Activated CD4-positive, alpha-beta T cell treated with anti-CD3 and anti-CD28 coated beads, Interleukin-2, amount 10 ng/mL, durations not matched to agents 7 days and 5 days (primary cell): ENCODE measurements at places on chromosomes 3 and 15. TPM values are rescaled to one million over a fixed set of nuclear protein-coding genes. Genes with fewer than 3 reads are reported as not detected.

The DISP2 gene
- total RNA-seq: 1.4 TPM

The GRK7 gene
- not detected for total RNA-seq

The ASB14 gene
- total RNA-seq: not detected

The OPA1 gene
- total RNA-seq: 62.7 TPM

DNA sequence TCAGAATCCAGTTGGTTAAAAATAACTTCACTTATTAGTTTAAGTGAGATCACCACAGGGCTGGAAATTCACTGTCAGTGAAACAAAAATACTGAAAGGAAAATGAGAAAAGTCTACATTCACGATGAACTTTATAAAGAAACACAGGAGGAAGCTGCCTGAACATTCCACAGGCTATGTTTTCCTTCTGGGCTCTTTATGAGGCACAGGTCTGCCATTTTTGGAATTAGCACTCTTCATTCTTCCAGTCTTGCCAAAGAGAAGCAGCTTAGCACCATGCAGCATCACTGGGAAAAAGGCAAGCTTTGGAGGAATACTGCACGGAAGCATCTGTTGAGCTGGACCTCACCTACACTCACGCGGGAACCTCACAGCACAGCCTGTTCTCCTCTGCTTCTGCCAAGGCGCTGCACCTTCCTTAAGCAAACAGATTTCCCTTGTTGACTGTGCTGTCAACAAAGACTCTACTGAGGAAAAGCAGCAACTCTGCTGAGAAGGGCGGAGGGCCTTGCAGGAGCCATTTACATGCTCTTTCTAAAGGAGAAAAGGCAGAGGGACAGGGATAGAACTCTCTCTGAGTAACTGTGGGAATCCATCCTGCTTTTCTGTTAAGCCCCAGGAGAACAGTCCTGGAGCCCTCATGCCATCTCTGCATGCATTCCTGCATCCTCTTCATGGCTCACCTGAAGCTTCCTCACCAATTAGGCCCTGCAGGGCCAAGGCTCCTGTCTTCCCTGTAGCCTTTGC lies 15.7 kb downstream of the SUSD5 start:
- H3K4me3 ChIP-seq: no peak overlapping the region
- no peak overlapping the region for H3K27ac ChIP-seq
- no peaks in the 10 kb centered on the region for H3K36me3 ChIP-seq
- no peaks in the 10 kb centered on the region for H3K4me1 ChIP-seq

- DNase-seq: no peak
- H3K36me3 ChIP-seq: no peaks in the 10 kb centered on the region
- H3K4me3 ChIP-seq: peak overlapping the region; percentile 26
- H3K27ac ChIP-seq: no peak overlapping the region
- H3K4me1 ChIP-seq: peaks cover 21% of the 10 kb centered on the region
Observed at GRCh38 chr15:51620641-51621040, 1.9 kb downstream of the DMXL2 start.

- DNase-seq: peak; percentile 34
- peak overlapping the region; percentile 32 for H3K27ac ChIP-seq
- peaks cover 58% of the 10 kb centered on the region for H3K36me3 ChIP-seq
- H3K4me1 ChIP-seq: peaks cover 46% of the 10 kb centered on the region
Observed at GRCh38 chr15:40197434-40197833, 36.6 kb downstream of the BUB1B start.

DNA sequence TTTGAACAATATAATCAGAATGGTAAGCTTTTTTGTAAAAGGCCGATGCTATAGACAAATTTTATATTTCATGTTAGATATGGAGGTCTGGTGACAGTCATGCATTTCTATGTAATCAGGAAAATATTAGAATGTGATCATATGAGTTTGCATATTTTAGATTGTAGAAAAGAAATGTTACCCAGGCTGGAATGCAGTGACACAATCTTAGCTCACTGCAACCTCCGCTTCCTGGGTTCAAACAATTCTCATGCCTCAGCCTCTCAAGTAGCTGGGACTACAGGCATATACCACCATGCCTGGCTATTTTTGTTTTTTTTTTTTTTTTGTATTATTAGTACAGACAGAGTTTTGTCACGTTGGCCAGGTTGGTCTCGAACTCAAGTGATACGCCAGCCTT lies 152.0 kb downstream of the LMLN start:
- H3K4me1 ChIP-seq: peaks cover 9% of the 10 kb centered on the region
- no peak overlapping the region for H3K27ac ChIP-seq
- peaks cover 44% of the 10 kb centered on the region for H3K27me3 ChIP-seq

DNA sequence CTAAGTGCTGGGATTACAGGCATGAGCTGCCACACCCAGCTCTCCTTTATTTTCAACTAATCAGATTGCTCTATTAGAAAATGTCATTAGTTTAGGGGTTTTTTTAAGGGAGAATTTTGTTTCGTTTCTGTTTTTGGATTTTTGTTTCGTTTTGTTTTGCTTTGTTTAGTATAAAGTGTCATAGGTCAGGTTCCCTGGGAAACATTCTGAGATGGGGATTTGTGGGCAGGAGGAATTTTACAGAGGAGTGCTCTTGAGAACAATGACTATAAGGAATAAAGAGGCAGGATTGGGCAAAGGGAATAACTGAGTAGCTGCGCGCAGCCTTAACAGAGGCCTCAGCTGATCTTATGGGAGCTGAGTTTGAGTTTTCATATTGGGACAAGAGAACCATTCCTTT lies 86.8 kb upstream of the NR2F2 start:
- no peak overlapping the region for H3K27ac ChIP-seq
- H3K27me3 ChIP-seq: no peaks in the 10 kb centered on the region
- H3K4me1 ChIP-seq: no peaks in the 10 kb centered on the region
- DNase-seq: no peak
